Activated CD4-positive, alpha-beta T cell treated with anti-CD3 and anti-CD28 coated beads, Interleukin-2, Interleukin-6, amounts not matched to agents 100 ng/mL and 50 ng/mL, durations not matched to agents 16 hours and 8 hours (primary cell): ENCODE measurements at places on chromosomes 1 and 21.

DNA sequence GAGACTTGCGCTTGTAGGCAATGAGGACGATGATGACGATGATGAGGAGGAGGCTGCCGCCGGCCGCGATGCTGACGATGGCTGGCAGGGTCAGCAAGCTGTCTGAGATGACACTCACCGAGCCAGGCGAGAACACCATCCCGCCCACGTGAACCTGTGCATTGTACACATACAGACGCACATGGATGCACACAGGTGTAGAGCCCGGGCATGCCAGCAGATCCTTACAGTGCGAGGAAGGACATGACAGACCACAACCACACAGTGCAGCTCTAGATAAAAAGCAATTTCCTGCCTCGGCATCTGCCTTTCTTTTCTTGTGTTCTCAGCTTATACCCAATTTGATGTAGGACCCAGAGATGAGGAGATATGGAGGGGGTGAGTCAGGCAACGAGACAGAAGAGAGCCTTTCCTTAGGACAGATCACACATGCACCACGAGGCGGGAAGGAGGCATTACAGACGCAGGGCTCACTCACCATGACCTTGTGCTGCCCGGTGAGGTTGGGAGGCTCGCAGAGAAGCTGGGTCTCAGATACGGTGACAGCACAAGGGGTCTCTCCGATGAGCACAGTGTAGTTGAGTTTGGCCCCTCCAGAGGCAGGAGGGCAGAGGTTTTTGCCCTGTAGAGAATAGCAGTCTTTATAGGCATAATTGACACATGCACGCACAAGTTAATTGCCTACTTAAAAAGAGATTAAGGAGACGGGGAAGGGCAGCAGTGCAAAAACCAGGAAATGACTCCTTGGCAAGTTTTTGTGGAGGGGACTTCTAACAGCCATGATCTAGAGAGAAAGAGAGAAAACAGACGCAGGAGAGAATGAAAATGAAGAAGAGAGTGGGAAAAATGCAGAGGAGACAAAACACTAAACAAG lies 133.9 kb upstream of the CD34 start:
- DNase-seq = no peak

GRCh38 chr1:169138866-169139670 lies 32.6 kb downstream of the ATP1B1 start:
- peak; percentile 75 for DNase-seq

DNA sequence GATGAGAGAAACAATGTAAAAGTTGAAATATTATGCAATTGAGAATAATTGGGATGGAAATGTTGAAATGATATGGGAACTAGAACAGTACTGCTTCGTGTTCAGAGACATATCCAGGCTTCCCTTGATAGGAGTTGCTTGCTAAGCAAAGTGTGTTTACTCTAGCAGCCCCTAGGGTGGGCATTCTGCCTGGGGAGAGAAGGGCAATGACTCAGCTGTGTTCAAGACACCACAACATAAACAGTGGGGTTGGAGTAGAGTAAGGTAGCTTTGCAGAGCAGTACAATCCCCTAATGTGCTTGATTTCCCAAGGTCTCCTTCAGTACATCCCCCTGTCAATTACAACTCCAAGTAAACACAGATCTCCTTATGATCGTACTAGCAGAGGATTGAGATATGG lies 4.8 kb upstream of the PCNX2 start:
- DNase-seq = no peak

DNA sequence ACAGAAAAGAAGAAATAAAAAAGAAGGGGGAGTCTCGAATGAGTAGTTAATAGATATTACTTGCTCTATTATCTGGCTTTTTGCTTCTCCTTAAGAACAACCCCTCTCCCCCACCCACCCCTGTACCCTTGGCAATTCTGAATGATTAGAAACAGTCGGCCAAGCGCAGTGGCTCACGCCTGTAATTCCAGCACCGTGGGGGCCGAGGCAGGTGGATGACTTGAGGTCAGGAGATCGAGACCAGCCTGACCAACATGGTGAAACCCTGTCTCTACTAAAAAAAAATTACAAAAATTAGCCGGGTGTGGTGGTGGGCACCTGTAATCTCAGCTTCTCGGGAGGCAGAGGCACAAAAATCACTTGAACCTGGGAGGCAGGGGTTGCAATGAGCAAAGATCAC lies 42.7 kb downstream of the GATAD2B start:
- no peak for DNase-seq

DNA sequence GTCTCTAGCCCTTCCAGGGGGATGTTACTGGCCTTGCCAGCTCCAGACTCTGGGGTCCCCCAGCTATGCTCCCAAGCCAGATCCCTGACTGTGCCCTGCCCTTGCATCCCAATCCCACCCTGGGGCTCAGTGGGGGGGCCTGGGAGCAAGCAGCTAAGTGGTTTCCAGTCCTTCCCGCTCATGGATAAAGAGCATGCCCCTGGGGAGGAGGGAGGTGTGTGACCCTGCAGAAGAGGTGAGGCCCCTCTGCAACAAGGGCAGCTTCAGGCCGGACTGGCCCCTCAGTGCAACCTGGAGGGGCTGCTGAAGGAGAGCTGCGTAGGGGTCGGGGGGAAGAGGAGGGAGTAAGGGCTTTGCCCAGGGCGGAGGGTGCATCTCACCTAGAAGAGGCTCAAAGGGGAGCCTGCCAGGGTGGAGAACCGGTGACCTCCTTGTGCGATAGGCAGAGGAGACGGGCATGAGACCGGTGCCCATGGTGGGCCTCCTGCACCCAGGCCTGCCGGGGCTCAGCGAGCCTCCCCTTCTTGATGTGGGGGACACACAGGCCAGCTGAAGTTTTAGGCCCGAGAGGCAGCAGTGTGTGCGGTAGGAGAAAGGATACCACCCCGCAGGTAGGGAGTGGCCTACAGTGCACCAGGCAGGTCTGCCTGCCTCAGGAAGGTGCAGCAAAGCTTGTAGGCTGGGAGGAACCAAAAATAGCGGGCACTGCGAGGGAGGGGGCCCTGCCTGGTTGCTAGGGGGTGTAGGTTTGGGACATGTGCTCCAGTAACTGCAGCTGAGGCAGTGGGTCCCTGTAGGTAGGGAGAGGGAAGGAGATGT lies 3.1 kb downstream of the OBSCN start:
- no peak for DNase-seq

GRCh38 chr1:205001162-205001561 lies 41.9 kb upstream of the CNTN2 start:
- DNase-seq = no peak

GRCh38 chr1:28031173-28031572 lies 57.2 kb downstream of the EYA3 start:
- DNase-seq = no peak
